ENCODE measurements at places on chromosomes 4 and X.

DNA sequence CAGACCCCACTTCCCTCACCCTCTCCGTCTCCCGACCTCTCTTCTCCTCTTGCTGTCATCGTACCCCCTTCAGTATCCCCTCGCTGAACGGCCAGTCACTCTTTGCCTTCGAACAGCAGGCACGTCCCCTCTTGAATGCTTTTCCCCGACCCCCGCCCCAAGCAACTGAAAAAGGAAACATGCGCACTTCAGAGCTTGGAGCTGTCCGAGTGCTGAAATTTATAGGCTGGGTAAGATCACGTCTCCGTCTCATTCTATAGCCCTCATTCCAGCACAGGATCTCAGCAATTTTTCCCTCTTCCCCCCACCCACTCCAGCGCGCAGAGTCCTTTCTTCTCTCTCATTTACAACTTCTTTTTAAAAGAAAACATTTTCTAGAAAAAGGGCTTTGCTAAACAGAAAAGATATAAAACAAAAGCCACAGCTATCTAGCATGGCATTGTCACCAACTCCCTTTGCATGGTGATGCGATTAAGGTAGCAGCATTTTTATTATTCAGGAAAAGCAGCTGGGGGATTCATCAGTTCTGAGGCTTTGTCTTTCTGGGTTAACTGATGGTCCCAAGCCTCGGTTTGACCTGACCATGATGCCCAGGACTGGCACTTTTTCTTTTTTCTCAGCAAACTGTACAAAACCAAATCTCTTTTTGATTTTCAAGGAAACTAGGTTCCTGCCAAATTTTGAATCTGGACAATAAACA lies at the start of gene GLRA2:
TSS of gene GLRA2 (plus strand) at position 247 of the 700 bp plus-strand sequence. CDS start 522 bp downstream, outside the sequence.
- no peak for DNase-seq

- no peak for DNase-seq
Observed at GRCh38 chrX:152824841-152825374, 5.6 kb downstream of the CETN2 start.

DNA sequence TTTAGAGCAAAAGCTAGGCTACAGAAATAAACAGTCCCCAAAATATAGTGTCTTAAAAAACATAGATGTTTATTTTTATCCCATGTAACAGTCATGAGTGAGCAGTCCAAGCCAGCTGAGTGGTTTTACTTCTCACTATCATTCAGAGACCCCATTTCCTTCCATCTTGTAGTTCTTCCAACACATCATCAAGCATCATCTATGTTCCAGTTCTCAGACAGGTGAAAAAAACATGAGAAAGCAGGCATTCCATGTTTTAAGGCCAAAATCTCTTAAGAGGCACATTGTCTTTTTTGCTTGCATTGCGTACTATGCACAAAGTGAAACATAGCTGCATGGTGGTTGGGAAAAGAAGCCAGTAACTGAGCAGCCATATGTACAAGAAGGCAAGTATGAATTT lies 128.6 kb downstream of the ATOH1 start:
- no peak for DNase-seq

- DNase-seq: no peak
Observed at GRCh38 chr4:78721747-78722146, 54.4 kb upstream of the BMP2K start.

- no peak for DNase-seq
Observed at GRCh38 chr4:1367936-1368289, 20.9 kb downstream of the UVSSA start.

DNA sequence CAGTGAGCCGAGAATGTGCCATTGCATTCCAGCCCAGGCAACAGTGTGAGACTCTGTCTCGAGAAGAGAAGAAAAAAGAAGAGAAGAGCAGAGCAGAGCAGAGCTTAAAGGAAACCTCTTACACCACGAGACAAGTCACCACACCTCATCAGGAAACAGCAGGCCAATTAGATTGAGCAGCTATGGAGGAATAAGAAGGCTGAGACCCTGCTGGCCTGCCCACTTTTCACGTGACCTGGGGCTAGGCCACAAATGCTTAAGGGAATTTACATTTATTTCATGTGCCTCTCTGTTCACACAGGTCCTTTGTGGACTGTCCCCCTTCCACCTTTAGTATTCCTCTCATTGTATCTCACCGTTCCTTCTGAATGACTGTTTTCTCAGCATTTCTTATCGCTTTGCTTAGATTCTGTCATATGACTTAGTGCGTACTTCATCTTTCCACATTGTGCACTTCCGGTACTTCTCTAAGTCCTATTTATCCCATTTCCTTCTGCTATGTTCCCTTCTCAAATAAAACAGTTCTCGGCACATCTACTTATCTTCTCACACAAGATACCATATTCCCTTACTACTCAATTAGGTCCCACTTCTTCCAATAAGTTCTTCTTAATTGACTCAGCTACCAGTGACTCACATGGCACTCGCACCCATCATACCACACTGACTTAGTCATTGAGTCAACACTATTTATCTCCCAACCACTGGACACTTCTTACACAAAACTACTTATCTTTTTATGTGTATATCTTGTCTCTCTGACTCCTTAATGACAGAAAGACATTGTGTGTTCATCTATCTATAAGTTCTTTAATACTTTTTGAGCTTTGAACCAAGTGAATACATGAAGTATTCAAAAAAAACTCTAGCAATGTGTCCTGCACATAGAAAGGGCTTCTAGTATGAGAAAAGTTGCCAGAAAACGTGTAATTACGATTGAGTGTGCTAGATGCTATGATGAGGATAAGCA lies 11.0 kb downstream of the CUL4B start:
- DNase-seq: no peak

- no peak for DNase-seq
Observed at GRCh38 chrX:150197388-150197787, 165.7 kb upstream of the MAMLD1 start.

- DNase-seq: no peak
Observed at GRCh38 chr4:70269674-70270073, 27.3 kb downstream of the CSN3 start.

- no peak for DNase-seq
Observed at GRCh38 chr4:39825741-39826231, 127.8 kb downstream of the UBE2K start.

DNA sequence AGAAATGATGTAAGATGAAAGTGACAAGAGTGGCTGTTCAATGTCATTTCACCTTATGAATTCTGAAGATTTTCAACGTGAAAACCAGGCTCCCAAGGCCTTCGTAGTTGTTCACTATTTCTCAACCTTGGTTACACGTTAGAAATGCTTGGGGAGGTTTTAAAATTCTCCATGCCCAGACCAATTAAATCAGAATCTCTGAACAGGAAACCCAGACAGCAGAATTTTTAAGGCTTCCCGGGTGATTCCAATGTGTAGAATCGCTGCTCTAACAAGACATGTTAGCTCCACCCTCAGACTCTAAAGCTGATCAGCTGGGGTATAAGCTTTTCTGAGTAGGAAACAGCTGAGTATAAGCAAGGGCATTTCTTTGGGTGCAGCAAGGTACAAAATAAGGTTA lies 160.4 kb upstream of the TET2 start:
- DNase-seq: no peak

GRCh38 chr4:181702864-181703495 lies 540.2 kb upstream of the TENM3 start:
- no peak for DNase-seq

- no peak for DNase-seq
Observed at GRCh38 chr4:146247356-146247755, 33.0 kb downstream of the REELD1 start.

DNA sequence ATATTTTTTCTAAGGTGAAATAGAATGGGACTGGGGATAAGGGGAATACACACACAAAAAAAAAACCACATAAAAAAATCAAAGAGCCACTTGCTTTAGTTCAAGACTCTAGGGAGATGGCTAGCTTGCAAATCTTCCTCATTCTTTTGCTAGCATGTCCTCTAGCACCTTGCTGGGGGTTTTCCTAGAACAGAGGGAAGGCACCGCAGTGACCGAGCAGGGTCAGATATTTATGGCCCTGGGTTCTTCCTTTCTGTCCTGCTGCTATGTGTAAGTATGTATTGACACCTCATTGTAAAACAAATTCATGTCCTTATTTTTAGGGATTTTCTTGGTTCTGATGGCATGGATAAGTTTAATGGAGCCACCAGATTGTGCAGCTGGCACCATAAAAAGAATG lies 81.2 kb downstream of the SHISA3 start:
- no peak for DNase-seq

GRCh38 chr4:38157592-38157991 lies 197.4 kb downstream of the PTTG2 start:
- DNase-seq: no peak

- DNase-seq: no peak
Observed at GRCh38 chr4:55172694-55173287, 47.4 kb upstream of the KDR start.

GRCh38 chr4:115152081-115152480 lies 38.7 kb upstream of the NDST4 start:
- DNase-seq: no peak

DNA sequence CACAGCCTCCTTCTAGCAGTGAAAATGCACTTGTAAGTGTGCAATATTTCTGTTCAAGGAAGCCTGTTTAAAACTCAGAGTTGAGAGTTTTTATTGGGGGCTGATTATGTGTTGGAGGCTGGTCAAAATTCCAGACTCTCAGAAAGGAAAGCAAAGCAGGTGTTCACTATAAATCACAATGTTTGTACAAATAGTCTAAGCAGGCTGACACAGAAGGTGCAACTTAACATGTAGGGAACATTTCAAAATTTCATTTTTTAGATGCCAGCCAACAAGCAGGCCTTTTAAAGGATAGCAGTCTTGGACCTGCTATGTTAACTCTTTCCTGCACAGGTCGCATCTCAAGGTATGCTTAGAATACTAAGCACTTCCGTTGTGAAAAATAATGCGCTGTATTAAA lies 112.3 kb upstream of the IL13RA1 start:
- DNase-seq: no peak

DNA sequence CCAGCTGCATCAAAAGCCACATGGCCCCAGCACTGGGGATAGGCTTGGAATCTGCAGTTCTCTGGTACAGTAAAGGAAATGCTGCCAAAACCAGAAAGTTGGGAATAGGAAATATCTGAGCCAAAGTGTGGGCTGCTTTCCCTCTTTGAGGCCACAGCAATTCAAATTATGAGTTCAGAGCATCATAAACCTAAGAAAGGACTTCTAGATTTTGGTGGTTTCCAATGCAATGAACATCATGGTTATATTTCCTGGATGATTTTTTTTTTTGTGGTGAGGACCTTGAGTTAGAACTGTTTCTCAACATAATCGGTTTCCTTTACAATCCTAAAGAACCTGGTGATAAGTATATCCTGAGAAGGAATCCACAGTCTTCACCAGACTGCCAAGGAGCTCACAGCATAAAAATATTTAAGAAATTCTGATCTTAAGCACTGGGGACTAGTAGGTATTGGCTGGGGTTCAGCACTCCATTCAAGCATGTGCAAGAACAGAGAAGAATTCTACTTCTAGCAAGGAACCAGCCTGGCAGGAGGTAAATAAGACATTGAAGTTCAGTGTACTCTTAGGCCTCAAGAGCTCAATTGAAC lies 29.8 kb upstream of the ARHGAP24 start:
- DNase-seq: no peak

DNA sequence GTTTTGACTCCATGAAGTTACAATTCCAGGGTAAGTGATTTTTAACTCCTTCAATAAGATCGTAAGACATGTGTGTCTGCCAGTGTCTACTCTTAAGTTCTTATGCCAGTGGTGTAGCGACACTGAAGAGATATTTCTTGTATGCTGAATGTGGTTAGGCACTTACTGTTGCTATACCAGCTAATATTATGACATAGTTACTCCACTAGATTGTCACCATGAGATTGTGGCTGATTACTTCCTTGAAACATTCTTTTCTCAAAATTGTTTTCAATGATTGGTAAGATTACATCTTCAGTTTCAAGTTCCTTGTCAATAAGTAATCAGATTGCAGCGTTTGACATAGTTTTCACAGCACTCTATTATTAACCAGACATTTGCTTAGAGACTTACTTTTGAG lies 60.6 kb upstream of the PAGE5 start:
- no peak for DNase-seq

GRCh38 chr4:2102045-2102883 lies 43.1 kb downstream of the NAT8L start:
- no peak for DNase-seq

DNA sequence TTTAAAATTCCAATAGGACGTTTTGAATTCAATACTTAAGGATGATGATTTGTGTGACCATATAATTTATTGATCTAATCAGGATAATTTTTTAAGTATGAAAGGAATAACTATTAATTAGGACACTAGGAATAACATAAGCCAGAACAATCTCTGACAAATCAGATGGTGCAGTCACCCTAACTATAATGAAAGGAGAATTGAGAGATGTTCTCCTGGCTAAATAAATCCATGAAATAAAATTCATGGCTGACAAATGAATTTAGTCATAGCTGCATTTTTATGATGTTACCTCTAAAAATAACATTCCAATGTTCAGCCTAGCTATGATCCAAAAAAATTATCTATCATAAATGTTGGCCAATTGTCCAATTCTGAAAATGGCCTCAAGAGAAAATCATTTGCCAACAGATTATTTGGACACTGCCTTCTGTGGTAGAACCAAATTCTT lies 190.6 kb upstream of the NEIL3 start:
- DNase-seq: no peak

GRCh38 chr4:23333946-23334878 lies 555.6 kb downstream of the PPARGC1A start:
- DNase-seq: no peak

DNA sequence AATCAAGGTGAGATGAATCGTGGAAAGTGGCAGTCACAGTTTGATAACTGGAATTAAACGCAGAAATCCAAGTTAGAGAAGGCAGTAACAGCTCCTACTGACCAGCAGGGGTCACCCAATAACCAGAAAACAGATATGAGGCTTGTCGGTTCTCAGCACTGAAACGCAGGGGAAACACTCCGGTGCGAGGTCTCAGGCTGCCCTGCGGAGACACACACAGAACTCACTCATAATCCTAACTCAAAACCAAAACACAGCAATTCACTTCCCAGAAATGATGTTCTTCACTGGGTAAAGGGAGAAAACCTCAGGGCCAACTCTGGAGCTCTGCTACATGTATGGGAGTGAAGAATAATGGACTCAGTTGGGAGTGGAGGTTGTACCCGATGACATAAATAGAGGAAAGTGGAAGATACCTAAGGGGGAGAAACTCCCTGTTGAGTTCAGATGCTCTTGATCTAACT lies 384.4 kb downstream of the RAPGEF2 start:
- DNase-seq: peak; percentile 1

- DNase-seq: no peak
Observed at GRCh38 chr4:122977103-122977502, 54.7 kb upstream of the NUDT6 start.

- DNase-seq: no peak
Observed at GRCh38 chrX:123357941-123358340, 173.9 kb downstream of the GRIA3 start.

DNA sequence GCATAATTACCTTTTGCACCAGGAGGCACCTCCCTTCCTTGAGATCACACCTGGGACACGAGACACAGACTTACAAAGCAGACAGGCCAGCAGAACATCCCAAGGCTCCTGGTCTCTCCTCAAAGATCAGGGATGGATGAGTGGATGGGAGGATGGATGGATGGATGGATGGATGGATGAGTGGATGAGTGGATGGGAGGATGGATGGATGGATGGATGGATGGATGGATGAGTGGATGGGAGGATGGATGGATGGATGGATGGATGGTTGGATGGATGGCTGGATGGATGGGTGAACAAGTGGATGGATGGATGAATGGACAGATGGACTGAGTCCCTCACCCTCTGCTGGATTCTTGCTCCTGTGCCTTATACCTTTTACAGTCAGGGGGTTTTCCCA lies 364.0 kb downstream of the BCOR start:
- DNase-seq: no peak

GRCh38 chrX:10697616-10698317 lies 77.4 kb upstream of the MID1 start:
- no peak for DNase-seq
